ENCODE measurements at places on chromosomes 2 and 18. TPM values are rescaled to one million over a fixed set of nuclear protein-coding genes. Genes with fewer than 3 reads are reported as not detected.

GRCh38 chr18:65464361-65464760 is 286.5 kb upstream of the CDH7 start:
- DNase-seq: no peak

DNA sequence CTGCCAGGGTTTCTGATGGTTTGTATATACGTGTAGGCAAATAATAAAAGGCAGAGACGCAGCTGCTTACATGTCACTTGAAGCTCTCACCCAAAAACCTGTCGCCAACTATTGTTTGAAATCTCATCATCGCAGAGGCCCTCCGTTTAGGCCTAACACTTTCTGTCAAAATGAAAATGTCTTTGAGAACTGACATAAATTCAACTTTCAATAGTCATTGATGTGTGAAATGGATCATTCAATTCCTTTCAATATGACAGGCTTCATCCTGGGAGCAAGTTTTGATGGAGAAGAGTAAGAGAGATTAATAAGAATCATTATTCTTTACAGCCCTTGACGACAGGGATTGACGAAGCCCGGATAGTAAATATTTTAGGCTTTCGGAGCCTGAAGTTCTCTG is 2.7 kb downstream of the ACTG2 start:
- no peak for DNase-seq

OSR1 gene
- 3.7 TPM for total RNA-seq

- no peak for DNase-seq
These were observed 31.5 kb upstream of the NFE2L2 start for GRCh38 chr2:177296040-177296439.

- no peak for DNase-seq
These were observed 212.6 kb upstream of the SP5 start for GRCh38 chr2:170502361-170503130.

PPP1R1C gene
- under 0.01 TPM for total RNA-seq

DNA sequence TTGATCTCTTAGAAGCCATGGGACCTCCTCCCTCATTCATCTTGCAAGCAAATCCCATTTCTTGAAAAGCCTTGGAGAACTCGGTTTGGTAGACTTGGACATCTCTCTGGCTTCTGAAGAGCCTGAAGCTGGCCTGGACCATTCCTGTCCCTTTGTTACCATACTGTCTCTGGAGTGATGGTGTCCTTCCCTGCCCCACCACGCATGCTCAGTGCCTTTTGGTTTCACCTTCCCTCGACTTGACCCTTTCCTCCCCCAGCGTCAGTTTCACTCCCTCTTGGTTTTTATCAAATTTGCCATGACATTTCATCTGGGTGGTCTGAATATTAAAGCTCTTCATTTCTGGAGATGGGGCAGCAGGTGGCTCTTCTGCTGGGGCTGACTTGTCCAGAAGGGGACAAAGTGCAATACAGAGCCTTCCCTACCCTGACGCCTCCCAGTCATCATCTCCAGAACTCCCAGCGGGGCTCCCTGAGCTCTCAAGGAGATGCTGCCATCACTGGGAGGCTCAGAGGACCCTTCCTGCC is 20.0 kb downstream of the FOSL2 start:
- DNase-seq: no peak

GRCh38 chr18:68034296-68034695 is 517.8 kb upstream of the DSEL start:
- DNase-seq: no peak

GRCh38 chr2:162435157-162435556 is 91.2 kb downstream of the GCA start:
- DNase-seq: no peak

GRCh38 chr18:13222856-13223281 is 4.3 kb downstream of the LDLRAD4 start:
- DNase-seq: no peak

DNA sequence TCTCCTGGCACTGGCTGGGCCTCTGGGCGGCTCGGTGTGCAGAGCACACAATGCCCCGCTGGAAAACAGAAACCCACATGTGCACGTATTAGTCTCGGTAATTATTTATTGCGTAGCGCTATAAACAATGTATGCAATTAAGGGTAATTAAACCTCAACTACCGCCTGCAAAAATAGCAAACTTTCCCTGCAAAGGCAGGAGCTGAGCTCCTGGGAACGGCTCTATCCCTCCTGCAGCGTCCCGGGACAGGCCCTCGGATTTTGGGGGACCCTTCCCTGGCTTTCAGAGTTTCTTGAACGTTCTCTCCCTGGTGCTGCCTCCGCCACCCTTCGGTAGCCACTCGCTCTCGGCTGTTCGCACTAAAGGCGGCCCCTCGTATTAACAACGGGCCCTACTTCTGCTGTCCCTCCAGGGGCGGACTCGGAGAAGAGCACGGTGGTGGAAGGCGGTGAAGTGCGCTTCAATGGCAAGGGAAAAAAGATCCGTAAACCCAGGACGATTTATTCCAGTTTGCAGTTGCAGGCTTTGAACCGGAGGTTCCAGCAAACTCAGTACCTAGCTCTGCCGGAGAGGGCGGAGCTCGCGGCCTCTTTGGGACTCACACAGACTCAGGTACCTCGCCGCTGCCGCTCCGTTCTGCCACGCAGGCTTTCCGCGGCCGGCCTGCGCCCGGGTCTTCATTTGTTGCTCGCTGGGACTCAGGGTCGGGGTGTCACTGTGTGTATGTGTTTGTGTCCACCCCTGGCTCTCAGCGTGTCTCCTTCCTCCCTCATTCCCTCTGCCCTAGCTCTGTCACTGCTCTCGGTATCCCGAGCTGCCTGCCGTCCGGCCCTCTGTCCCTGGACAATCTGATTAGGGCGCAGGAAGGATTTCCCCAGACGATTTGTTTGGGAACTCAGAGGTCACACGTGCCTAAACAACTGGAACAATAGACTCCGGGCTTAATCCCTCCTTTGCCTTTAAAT is 1.2 kb downstream of the DLX1 start:
- DNase-seq: peak; percentile 14

DNA sequence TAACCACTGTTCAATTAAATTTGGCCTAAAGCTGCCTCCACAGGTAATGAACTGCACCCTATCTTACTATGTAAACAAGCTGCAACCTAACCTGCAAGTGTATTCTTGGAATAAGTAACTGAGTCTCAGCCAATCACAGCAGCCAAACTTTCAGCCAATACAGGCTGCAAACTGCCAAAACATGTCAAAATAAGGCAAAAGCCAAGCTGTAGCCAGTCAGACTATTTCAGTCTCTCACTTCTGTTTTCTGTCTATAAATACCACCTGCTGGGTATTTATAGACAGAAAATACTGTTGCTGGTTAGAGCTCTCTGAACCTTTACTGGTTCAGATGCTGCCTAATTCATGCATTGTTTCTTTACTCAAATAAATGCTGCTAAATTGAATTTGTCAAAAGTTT is 14.3 kb downstream of the C2orf76 start:
- no peak for DNase-seq

- no peak for DNase-seq
These were observed 260.0 kb upstream of the ID2 start for GRCh38 chr2:8421658-8422449.

GRCh38 chr2:61911510-61911909 is 6.0 kb downstream of the COMMD1 start:
- no peak for DNase-seq

GRCh38 chr2:171893196-171893823 is 734 bp downstream of the SLC25A12 start:
- DNase-seq: no peak

DNA sequence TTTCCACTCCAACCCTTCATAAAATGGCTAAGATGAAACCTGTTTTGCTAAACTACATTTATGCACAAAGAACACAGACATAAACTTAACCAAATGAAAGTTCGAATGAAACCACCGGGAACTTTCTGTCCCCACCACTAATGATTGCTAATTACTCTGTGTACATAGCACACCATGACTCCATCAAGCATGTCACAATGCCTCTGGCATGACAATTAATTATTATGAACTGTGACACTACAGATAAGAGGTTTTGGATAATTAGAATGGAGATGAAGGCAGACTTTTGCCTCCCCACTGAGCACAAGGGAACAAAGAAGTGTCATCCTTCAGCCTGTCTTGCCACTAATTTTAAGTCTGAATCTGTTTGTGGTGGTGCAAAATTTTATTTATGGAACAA is 1.5 kb downstream of the DAPL1 start:
- no peak for DNase-seq

DNA sequence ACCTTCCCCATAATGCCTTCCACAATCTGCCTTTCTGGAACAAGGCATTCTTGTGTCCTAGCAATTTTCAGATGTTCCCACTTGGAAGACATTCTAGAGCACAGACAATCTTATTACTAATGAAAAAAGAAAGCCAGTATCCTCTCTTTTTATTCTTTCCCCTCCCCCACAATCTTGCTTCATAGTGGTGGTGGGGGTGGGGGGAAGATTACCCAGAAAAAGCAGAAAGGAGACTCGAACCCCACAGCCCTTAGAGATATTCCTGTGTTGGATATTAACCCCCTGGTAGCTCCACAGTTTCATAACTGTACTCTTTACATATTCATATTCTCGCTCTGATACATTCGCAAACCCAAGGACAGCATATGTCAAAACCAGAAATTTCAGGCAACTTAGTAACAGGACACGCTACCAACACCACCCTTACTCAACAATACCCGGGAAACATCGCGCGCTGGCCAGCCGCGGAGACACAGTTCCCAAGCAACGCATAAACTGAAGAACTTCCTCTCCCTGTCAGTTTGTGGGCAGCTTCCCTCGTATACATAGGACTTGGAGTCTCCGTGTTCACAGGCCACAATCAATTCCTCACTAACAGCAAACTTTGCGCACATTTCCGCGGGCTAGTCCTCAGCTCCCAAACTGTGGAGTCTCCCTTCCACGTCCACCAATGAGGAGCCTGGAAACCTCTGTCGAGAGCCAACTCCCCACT is 793 bp downstream of the NR4A2 start:
- peak; percentile 54 for DNase-seq

RNF152 gene
- 106 TPM for total RNA-seq

GRCh38 chr2:219441451-219442255 is 7.0 kb downstream of the SPEG start:
- DNase-seq: peak; percentile 79

DNA sequence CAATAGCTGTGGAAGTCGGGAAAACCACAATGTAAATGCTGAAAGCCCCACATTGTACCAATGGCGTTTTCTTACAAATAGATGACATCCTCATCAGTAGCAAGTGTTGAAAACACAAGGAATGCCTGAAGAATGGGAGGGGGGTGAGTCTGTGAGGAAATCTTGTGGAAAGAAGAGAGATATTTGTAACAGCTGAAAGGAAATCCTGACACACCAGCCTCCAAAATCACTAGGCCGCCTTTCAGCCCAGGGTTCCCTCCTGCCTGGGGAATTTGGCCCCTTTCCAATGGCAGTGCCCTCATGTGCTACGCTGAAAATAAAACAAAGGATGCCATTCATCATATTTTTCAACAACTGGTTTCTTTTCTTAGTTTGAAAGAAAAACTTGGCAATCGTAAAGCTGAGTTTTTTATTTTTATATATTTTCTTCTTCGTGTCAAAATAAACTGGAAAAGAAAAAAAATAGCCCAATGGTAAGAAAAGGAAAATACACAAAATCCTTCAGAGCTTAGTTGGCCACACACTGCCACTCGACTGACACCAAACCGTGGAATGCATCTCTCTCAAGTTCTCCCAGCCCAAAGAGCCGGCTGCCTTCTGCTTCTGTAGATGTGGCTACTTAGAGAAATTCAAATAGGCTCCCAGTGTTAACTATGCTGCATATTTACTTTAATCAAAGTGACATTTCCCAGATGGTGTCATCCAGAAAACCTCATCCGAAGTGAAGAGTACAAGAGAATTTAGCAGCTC is 52.0 kb downstream of the FTCDNL1 start:
- DNase-seq: peak; percentile 11

LRP1B gene
- total RNA-seq: 84.0 TPM

SOWAHC gene
- total RNA-seq: 33.0 TPM

DNA sequence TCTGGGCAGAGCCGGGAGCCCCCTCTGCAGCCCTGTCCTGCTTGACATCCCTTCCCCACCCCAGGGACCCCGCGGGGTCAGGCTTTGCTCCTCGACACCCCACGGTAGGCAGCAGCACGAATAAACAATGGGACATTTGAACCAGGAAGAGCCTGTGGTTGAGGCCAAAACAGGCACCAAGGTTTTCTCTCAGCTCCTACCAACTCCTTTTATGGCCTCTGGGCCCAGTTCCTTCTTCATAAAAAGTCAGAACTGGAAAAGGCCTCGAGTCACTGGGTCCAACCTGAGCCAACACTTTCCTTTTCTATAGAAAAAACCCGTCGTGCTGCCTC is 20.6 kb downstream of the TEX44 start:
- peak; percentile 64 for DNase-seq

DNA sequence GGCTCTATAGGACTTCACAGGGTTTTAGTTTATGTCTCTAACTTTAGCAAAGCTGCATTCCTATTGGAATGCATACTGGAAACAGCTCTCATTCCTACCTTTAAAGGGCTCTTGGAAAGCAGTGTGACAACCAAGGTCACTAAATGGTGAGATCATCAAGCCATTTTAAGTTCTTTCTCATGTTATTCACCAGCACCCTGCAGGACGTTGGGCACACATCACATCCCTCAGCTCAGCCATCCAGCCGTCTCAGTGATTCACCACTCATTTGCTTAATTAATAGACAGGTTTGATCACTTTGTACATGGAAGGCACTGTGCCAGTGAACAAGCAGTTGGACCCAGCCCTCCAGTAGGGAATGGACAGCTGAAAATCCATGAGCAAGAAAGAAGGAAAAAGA is 32.2 kb upstream of the RBM44 start:
- no peak for DNase-seq

GRCh38 chr2:205776139-205776538 is 93.8 kb downstream of the NRP2 start:
- peak; percentile 28 for DNase-seq

Data from frontal cortex (tissue), 4 donors.